KBM-7 (cell line): ENCODE measurements at places on chromosomes 2 and 18.

DNA sequence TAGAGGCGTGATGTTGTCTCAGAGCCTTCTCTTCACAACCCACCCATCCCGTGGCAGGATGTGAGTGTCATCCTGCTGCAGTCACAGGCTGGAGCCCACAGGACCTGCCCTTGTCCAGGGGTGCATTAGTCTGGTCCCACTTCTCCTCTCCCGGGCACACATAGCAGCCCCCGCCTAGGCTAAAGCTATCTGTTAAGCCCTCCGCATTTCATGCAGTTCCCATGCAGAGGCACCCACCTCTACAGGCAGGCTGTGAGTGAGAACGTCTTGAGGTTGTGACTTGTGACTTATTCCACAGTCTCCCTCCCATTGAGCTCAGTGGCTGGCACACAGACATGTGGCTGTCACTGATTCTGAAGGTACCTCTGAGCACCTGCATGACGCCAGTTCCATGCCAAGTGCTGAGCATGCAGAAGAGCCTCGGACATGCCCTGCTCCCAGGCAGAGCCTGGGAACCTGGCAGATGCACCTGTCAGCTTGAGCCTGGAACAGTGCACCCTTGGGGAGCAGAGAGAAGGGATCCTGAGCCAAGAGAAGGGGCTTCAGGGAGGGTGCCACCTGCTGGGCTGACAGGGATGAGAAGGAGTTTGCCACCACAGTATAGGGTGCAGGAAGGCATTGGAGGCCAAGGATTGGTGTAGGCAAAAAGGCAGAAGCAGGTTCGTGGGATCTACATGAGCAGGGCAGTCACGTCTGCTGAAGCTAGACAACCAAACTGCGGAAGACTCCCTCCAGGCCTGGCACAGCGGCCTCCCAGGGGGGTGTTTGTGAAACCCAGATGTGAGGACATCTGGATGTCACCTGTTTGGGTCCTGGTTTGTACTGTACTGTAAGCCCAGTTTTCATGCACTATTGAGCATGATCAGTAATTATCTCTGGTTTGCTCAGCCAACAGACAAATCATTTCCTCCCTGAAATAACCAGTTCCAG lies 213.6 kb downstream of the GLI2 start:
- peak; percentile 12 for DNase-seq

GRCh38 chr2:166375195-166375735 lies 479 bp downstream of the SCN9A start:
- DNase-seq, result peak; percentile 48

DNA sequence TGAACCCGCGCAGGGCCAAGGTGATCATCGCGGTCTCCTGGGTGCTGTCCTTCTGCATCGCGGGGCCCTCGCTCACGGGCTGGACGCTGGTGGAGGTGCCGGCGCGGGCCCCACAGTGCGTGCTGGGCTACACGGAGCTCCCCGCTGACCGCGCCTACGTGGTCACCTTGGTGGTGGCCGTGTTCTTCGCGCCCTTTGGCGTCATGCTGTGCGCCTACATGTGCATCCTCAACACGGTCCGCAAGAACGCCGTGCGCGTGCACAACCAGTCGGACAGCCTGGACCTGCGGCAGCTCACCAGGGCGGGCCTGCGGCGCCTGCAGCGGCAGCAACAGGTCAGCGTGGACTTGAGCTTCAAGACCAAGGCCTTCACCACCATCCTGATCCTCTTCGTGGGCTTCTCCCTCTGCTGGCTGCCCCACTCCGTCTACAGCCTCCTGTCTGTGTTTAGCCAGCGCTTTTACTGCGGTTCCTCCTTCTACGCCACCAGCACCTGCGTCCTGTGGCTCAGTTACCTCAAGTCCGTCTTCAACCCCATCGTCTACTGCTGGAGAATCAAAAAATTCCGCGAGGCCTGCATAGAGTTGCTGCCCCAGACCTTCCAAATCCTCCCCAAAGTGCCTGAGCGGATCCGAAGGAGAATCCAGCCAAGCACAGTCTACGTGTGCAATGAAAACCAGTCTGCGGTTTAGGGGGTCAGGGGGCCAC lies 897 bp downstream of the GPR45 start:
- no peak for DNase-seq

DNA sequence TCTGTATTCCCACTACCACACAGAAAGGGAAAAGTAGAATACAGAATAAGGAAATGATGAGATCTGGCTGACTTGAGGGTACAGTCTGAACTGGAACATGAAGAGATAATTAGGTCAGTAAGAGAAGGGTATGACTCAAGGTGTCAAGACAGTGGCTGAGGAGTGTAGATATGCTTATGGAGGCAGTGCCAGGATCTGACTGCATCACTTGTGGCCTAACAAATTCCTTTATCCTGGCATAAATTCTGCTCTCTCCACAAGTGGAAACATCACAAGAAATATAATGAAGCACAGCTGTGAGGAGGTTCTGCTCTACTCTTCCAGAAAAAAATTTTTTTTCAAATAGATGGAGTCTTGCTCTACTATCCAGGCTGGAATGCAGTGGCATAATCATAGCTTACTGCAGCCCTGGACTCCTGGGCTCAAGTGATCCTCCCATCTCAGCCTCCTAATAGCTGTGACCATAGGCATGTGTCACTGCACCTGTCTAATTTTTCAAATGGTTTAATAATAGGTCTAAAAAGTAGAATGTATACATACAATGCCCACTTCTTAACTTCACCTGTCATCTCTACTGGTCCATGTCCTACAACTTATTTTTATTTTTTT lies 85.3 kb downstream of the C2orf74 start:
- no peak for DNase-seq

GRCh38 chr2:20542746-20543468 lies 96.0 kb downstream of the RHOB start:
- no peak for DNase-seq

GRCh38 chr2:32376756-32377155 lies 19.9 kb downstream of the BIRC6 start:
- DNase-seq, result no peak
